ENCODE measurements at places on chromosomes 1 and 21.

GRCh38 chr21:22374218-22374969 lies 1376.2 kb downstream of the NCAM2 start:
- H3K4me1 ChIP-seq, result no peaks in the 10 kb centered on the region
- DNase-seq, result no peak
- no peak overlapping the region for H3K27ac ChIP-seq
- H3K27me3 ChIP-seq, result no peaks in the 10 kb centered on the region

GRCh38 chr1:37828410-37829074 lies 20.5 kb upstream of the YRDC start:
- no peaks in the 10 kb centered on the region for H3K4me1 ChIP-seq
- no peak for DNase-seq
- no peak overlapping the region for H3K27ac ChIP-seq
- H3K27me3 ChIP-seq, result no peaks in the 10 kb centered on the region

GRCh38 chr1:211933946-211934714 lies 101.2 kb downstream of the INTS7 start:
- H3K27me3 ChIP-seq, result no peaks in the 10 kb centered on the region
- H3K4me3 ChIP-seq, result no peak overlapping the region
- H3K4me1 ChIP-seq, result peaks cover 3% of the 10 kb centered on the region
- H3K27ac ChIP-seq, result no peak overlapping the region
- H3K36me3 ChIP-seq, result no peaks in the 10 kb centered on the region

DNA sequence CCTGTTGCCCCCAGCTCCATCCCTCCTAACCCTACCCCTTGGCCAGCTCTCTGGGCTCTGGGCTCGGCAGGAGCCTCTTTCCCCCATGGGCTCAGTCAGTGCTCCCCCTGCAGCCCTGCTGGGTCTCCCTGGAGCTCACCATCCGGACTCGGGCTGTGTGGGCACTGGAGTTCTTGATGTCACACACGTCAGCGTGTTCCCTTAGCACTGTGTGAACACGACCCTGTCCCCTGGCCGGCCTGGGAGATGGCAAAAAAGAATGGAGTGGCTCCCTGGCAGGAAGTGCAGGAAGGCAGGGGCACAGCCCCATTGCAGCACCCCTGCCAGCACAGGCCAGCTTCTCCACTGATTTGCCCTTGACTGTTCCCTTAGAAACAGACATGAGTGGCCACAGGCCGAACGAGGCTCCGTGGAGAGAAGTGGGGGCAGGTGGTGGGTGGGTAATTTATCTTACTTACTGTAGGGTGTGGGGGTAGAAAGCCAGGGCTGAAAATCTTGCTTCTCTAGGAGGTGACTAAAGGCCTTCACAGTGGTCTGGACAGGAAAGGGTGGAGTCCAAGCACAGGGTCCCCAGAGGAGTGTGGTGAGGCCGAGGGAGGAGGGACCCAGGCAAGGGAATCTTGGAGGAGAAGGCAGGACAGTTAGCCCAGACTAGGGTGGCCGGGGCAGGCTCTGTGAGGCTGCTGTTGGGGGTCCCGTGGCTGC lies 381.7 kb upstream of the VAMP3 start:
- H3K4me3 ChIP-seq, result no peak overlapping the region
- DNase-seq, result no peak
- H3K36me3 ChIP-seq, result no peaks in the 10 kb centered on the region
- H3K27ac ChIP-seq, result no peak overlapping the region
- H3K27me3 ChIP-seq, result no peaks in the 10 kb centered on the region

Measured in thoracic aorta (tissue), 2 donors.